Activated CD8-positive, alpha-beta memory T cell treated with anti-CD3 and anti-CD28 coated beads for 4 hours (primary cell): ENCODE measurements at places on chromosomes 1 and 21.

DNA sequence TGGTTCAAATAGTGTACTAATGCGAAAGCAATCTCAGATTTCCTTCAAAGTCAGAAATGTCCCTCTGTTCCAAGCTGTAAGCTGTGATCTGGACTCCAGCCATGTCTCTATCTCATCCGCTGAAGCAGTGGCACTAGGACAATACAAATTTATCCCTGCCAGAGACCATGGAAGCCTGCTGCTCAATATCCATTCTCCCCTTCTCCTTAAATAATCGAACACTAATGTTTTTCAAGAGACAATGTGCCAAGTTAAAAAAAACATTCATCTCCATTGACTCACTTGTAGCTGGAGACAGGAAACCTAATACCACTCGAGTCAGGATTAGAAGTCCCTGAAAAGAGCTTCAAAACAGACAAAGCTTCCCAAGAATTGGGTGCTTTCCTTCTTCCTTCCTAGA is 38.5 kb upstream of the PGBD5 start:
- DNase-seq, result no peak

- DNase-seq, result no peak
Observed at GRCh38 chr1:99650030-99650429, 4.1 kb downstream of the PALMD start.

DNA sequence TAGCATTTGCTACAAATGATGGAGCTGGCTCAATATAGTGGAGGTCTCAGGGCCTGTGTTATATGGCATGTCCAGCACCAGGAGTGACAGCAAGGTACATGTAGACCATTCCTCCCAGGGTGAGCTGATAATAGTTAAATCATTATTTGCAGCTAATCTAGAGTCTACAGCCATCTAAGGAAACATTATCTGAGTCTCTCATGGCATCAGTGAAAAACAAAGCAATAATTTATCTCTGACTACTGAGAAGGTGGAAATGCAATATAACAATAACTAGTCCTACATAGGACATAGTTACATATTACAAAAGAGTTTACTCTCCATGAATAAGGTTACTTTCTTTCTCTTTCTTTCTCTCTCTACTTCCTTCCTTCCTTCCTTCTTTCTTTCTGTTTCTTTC is 143.4 kb upstream of the KCNK2 start:
- DNase-seq, result no peak

DNA sequence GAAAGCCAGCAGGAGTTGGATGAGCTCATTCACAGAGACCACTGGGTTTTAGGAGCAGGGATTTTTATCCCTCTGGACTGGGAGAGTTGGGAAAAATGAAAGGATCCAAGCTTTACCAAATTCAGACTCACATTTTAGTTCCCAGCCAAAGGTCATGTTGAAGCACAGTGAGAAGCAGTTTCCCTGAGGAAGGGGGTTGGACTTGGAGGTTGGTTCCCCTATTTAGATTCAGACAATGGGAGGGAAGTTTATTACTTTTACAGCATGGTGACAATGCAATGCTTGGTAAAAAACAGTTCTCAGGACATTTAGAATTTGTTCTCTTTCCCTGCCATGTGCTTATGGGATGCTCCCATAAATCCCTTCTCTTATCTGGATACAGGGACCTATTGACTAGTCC is 57.3 kb upstream of the ZNF648 start:
- no peak for DNase-seq

DNA sequence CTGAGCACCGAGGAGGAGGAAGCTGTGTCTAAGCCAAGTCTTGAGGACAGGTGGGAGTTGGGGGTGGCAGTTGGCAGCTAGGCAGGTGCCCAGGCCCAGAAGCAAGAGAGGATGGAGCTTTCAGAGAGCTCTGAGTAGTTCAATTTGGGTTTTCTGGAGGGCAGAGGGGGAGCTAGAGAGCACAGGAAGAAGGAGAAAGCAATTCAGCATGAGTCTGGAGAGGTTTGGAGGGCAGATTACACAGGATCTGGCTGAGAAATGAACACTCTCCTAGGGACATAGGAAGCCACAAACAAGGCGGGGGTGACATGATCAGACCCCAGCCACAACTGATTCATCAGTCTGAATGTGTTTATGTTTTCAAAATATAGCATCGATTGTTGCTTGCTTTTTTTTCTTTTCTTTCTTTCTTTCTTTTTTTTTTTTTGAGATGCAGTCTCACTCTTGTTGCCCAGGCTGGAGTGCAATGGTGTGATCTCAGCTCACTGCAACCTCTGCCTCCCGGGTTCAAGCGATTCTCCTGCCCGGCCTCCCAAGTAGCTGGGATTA is 23.8 kb downstream of the PTPRF start:
- no peak for DNase-seq

DNA sequence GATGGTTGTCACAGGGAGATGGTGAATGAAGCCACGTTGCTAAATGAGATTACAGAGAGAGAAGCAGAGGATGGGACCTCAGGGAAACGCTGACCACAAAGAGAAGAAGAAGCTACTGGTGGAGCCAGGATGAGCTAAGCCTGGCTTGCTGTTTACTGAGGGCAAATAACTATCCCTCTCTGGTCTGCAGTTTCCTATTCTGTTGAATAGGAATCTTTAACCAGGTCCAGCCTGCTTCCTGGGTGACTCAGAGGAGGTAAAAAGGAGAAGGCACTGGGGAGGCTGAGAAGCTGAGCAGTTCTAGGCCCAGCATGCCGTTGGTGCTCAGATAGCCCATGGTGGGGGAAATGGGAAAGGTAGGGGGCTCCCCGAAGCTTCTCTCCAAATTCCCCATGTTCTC is 29.6 kb downstream of the DMBX1 start:
- DNase-seq, result no peak
